ENCODE measurements at places on chromosomes 11 and 22.

DNA sequence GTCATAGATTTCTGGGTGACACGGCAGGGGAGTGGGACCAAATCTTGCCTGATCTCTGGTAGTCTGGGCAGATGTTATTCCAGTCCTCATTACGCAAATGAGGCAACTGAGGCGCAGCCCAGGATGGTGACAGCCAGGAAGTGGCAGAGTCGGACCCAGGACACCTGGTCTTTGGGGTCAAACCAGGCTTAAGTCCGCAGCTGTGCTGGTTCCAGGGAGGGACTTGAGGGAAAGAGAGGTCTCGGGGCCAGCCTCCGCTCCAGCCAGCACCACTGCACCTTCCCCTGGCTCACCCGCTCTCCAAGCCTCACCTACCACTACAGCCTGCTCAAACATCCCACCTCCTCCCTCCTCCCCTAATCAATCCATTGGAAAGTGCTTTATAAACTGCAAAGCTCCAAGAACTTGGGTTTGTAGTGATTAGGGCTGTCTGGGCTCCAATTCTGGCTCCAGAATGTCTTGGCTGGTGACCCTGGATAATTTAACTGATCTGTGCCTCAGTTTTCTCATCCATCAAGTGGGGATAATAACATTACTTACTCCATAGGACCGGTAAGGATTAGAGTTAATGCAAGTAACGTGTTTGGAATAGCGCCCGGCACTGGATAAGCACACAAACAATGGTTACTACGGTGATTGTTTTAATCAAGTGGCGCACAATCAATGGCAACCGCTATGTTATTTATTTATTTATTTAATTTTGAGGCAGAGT lies 526 bp upstream of the PNPLA5 start:
- DNase-seq, result no peak

DNA sequence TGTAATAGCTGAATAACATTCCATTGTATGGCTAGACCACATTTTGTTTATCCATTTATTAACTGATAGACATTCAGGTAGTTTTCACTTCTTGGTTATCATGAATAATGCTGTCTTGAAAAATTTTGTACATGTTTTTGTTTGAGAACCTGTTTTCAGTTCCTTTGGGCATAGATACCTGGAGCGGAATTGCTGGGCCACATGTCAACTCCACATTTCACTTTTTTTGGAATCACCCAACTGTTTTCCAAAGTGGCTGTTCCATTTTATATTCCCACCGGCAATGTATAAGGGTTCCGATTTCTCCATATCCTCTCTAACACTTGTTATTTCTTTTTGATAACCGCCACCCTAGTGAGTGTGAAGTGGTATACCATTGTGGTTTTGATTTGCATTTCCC lies 184.3 kb downstream of the LARGE1 start:
- no peak for DNase-seq

GRCh38 chr22:44075670-44076069 lies 51.6 kb downstream of the PARVB start:
- no peak for DNase-seq

- DNase-seq, result no peak
These were observed 126.7 kb upstream of the BLID start for GRCh38 chr11:122242731-122243130.

DNA sequence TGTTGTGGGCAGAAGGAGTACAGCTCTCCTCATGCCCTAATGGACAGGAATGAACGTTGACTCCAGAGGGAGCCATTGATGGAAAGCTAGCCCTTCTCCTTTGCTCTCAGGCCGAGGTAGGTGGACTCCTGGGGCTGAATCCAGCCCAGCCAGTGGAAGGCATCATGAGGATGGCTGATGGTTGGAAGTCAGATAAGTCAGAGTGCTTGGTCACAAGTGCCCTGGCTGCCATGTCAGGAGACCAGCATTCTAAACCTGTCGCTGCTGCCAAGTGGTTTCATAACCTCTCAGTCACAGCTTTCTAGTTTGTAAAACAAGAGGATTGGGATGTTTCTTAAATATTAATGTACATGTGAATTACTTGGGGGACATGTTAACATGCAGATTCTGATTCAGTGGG lies 32.3 kb downstream of the PIWIL4 start:
- no peak for DNase-seq

GRCh38 chr22:17705546-17705945 lies 67.0 kb downstream of the BCL2L13 start:
- DNase-seq, result no peak

DNA sequence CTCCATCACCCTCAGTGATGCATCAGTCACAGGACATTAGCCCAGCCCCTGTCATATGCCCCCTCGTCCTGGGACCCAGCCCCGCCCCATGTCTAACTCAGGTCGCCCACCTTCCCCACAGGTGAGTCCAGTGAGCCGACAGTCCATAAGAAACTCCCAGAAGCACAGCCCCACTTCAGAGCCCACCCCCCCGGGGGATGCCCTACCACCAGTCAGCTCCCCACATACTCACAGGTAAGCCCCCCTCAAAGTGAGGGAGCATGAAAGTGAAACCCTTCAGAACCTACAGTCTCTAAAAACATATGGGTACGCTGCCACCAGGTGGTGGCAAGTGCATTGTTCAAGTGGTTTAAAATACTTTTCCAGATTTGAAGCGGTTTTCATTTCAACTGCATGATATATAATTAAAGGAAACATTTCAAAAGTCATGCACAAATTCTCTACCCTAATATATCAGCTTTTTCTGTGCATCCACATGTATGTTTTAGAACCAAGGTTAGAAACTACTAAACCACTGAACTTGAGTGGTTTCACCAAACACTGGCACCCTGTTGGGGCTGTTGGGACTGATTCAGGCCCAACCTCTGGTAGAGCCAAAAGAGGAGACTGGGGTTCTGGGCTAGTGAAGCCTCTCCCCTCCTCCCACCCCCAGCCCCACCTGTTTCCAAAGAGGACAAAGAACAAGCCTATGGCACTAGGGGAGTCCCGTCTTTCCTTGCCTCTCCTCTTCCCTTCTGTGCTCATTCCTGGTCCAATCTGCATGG lies 17.3 kb downstream of the EPS8L2 start:
- DNase-seq, result no peak

GRCh38 chr11:2463766-2464277 lies 19.0 kb downstream of the KCNQ1 start:
- no peak for DNase-seq

DNA sequence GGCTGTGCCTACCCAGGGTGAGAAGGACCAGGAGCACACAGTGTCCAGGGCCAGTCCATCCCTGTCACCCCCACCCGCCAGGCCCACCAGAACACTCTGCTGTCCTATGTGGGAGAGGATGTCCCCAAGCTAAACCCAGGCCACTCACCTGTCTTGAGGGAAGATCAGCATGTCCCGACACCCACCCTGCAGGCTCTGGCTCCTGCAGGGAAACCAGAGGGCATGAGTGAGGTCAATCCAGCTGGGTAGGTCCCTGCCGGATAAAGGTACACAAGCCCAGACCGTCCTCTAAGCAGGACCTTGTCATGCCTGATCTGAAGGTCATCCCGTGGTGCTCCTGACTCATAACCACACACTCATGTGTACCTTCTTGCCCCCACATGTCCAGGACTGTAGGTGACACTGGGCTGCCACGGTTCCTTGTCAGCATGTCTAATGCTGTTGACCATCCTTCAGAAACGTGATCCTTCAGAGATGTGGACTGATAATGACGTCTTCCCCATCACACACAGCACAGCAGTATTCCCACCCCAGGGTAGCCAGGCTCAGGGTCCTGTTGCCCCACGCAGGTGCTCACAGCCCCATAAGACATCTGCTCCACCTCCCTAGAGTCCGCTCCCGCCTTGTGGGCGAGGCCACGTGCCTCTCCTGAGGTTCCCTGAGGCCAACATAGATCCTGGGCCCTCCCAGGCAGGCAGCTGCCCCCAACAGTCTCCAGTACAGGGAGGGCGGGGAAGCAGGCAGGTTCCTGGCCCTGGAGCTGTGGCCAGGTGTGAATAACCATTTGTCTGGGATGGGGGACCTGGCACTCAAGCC lies 6.1 kb downstream of the ARVCF start:
- peak; percentile 54 for DNase-seq

DNA sequence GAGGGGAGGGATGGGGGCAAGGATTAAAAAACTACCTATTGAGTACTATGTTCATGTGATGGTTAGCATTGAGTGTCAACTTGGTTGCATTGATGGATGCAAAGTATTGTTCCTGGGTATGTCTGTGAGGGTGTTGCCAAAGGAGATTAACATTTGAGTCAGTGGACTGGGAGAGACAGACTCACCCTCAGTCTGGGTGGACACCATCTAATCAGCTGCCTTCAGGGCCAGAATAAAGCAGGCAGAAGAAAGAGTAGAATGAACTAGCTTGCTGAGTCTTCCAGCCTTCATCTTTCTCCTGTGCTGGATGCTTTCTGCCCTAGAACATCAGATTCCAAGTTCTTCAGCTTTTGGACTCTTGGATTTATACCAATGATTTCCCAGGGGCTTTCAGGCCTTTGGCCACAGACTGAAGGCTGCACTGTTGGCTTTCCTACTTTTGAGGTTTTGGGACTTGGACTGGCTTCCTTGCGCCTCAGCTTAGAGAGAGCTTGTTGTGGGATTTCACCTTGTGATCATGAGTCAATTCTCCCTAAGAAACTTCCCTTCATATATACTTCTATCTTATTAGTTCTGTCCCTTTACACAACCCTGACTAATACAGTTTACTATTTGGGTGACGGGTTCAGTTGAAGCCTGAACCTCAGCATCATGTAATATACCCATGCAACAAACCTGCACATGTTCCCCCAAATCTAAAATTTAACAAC lies 70.2 kb downstream of the MTNR1B start:
- DNase-seq, result no peak

DNA sequence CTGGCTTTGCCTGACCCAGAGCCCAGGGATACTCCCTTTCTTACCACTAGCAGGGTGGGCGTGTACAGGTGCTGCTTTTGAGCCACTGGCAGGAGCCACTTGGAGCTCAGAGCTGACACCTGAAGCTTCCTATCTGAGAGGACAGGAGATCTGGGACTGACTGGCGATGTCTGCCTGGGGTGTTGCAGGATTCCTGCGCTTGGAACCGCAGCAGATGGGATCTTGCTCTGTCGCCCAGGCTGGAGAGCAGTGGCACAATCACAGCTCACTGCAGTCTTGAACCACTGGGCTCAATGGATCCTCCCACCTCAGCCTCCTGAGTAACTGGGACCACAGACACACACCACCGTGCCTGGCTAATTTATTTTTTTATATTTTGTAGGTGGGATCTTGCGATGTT lies 17.7 kb downstream of the GP1BB start:
- no peak for DNase-seq

GRCh38 chr11:95849087-95849825 lies 59.0 kb downstream of the CEP57 start:
- DNase-seq, result no peak

DNA sequence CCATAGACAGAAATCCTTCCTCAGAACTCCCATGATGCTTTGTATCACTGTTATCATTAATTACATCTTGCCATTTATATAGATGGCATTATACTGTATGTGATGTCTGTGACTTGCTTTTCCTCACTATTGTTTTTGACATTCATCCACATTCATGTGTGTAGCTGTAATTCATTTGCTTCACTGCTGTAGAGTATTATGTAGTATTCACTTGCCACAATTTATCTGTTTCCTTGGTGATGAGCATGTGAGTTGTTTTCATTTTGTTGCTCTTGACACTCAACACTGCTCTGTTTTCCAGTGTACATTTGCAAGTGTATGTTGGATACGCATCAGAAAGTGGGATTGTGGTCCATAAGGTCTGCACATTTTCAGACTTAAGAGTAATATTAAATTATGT lies 328.6 kb upstream of the C11orf87 start:
- DNase-seq, result no peak

- no peak for DNase-seq
These were observed 509.9 kb downstream of the NTM start for GRCh38 chr11:131880316-131880715.

DNA sequence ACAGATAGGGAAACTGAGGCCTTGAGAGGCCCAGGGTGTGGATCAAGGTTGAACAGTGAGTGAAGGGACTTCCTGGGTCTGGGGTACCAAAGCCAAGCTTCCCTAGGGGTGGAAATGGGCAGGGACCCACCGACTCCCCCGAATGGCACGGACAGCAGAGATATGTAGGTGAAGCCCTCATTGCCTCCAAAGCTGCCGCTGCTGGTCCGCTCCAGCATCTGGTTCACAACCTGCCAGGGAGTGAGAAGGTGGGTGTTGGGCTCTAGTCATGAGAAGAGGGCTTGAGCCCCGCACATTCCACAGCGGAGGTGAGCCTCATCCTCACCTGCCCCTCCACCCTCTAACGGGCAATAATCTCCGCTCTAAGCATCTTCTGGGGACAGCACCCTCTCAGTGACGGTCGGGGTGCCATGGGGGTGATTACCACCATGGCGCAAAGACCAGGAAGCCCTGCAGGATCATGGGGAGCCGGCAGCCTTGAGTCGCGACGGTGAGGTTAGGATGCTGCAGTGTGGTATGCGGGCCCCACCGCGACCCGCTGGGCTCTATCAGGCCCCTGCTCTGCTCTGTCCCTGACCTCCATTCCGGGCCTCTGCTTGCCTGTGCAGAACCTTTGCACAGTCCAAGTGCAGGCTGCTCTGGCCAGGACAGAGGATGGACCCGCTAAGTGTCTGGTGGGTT lies 10.8 kb downstream of the ALDH3B2 start:
- DNase-seq, result no peak

- no peak for DNase-seq
These were observed 30.1 kb downstream of the ELMOD1 start for GRCh38 chr11:107621081-107621480.

- DNase-seq, result no peak
These were observed 224.3 kb upstream of the C11orf87 start for GRCh38 chr11:109197656-109198055.

DNA sequence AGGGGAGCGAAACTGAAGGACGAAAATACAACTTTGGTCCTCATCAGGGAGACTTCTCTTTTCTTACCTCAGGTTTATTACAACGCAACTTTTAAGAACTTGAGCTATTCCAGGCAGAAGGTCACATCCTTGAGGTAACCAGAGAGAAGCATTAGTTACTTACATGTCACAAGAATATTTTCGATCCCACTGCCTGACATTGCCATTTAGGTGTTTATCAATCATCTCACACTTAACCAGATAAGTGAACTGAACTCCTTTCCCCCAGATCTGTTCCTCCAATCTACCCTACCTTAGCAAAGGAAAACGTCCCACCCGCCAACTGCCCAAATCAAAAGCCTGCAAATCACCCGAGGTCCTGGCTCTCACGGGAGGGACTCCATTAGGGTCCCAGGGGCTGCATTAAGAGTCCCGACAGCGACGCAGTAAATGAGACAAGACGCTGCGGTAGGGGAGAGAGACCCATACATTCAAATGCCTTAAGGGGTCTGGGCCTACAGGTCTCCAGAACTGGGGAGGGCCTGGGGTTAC lies 734 bp downstream of the ZNF280B start:
- no peak for DNase-seq

DNA sequence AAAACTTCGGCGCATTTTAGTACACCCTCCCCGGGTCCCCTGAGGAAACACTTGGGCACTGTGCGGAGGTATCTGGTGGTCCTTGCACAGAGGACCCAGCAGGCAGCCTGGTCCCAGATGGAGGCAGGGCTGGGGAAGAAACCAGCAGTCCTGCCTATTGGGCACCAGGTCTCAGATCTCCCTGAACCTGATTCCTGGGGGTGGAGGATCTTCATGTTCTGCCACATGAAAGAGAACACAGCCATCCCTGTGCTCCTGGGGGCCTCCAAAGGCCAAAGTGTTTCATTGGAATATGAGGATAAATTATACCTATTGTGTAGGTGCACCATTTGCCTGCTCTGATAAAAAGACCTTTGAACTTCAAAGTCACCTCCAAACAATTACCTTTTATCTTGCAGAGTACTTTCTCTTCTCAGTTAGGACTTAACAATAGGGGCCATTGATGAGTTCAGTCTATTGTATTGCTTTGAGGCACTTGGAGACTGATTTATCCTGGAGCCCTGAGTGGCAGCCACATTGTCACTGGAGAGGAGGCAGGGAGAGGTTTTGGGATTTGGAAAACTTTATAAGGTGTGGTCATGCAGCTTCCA lies 1.8 kb downstream of the RCN1 start:
- DNase-seq, result no peak

Measured in right lobe of liver (tissue), 6 donors.